ENCODE measurements at places on chromosomes 2 and 18.

DNA sequence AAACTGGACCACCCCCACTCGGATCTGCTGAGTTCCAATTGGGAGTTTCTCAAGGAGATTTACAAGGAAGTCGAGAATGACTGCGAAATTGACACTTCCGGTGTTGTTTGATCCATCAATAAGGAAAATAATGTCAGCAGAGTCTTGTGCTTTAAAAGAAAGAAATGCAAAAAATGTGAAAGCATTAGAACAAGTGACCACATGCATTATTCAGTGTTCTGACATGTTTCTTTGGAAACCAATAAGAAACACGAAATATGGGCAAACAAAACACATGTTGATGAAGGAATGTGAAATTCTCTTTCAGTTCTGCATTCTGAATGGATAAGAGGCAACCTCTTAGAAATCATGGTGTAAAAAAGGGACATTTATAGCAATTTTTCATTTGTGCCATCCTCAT lies 25.9 kb downstream of the COL6A3 start:
- no peak for DNase-seq

DNA sequence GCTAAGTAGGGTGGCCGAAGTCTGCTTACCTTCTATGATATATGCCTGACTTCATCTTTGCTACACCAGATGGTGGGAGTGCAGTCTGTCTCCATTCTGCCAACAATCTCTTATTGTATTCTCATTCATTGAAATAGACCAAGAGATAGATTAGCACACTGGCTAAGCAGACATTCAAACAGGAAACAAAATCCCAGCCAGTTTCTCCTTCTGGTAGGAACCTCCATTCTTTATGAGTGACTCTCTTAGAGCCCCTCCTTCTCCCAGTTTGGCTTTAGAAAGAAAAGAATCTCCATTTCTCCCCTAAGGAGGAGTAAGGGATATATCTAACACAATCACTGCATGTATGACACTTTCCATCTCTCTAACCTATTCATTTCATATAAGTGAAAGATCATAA lies 118.9 kb upstream of the COL5A2 start:
- no peak for DNase-seq

GRCh38 chr2:183543731-183544130 lies 419.5 kb downstream of the NUP35 start:
- no peak for DNase-seq

DNA sequence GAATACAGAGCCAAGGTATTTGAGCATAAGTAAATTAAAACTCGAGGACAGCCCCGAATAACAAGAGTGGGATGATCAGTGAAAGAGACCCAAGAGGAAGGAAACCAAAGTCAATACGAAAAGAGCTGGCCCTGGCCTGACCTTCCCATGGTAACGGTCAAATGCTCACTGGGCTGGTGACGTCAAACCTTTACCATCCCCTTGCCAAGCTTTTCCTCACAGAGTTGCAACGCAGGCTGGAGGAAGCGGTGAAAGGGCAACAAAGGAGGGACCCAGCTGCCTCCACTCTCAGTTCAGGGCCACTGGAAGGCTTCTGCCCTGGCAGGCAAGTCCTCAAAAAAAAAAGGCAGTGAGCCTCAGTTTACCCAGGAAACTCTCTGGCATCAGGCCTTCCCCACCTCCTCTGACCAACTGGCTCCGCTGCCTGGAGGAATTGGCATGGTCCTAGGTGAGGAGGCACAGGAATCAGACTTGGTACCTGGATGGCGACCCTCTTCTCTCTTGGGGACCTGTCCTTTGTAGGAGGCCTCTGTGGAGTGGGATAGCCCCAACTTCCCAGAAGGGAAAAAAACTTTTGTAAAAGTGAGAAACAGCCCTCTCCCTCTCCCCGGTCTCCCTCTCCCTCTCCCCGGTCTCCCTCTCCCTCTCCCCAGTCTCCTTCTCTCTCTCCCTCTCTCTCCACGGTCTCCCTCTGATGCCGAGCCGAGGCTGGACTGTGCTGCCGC lies 212.4 kb downstream of the ANAPC1 start:
- DNase-seq: no peak

DNA sequence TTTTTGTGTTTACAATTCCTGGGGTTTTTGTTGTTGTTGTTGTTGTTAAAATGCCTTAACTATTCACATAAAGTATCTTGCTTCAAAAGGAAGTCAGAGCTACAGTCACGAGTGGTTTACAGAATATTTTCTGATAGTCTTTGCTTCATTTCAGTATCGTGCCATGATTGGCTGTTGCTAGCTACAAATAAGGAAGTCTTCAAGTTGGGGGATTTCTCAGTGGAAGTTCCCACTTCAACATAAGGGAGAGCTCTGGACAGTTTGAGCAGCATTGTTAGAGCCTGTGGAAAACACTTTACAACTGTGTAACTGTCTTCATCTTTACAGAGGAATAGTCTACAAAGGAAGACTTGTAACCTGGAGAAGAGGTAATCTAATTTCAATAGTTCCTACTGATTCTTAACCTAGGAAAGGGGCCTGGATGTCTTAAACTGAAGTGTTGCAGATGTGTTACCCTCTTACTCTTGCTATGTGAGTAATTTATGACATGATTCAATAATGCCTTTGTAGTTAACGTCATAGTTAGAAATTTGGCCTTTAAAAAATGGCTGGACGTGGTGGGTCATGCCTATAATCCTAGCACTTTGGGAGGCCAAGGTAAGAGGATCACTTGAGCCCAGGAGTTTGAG lies 23.4 kb upstream of the TANK start:
- no peak for DNase-seq

- no peak for DNase-seq
These were observed 104.4 kb downstream of the DOCK10 start for GRCh38 chr2:224937887-224938286.

GRCh38 chr2:70806620-70807019 lies 13.8 kb downstream of the CLEC4F start:
- no peak for DNase-seq

DNA sequence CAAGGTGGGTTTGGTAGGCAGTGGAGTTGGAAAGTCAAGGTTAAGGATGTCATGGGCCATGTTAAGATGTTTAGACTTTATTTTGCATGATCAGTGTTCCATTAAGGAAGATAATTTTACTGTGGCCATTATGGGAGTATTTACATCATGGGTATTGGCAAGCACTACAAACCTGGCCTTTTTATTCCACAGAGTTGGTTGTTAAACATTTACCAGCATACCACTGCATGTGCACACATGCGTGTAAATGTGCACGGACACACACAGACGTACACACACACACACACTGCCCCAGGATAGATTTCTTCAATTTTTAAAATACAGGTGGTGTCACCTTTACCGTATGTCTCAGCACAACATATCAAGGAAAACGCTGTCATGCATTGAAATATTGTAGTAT lies 51.4 kb upstream of the ITGA6 start:
- DNase-seq: no peak

DNA sequence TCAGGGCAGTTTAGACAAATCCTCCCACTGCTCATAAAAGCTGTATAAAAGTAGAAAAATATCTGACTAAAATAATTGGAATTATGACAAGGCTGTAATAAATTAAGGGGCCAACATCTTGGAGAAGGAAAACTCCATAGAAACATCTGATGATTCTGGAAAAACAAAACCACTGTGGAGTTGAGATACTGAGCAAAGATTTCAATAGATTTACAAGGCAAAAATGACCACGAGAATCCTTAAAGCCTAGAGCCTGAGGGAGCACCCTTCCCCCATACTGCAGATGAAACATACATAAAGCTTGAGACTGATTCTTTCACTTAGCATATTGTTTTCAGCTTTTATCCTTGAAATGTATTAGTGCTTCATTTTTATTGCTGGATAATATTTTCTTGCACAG lies 286.4 kb upstream of the MMADHC start:
- no peak for DNase-seq

- no peak for DNase-seq
These were observed 49.5 kb upstream of the TBC1D8 start for GRCh38 chr2:101200676-101201075.

DNA sequence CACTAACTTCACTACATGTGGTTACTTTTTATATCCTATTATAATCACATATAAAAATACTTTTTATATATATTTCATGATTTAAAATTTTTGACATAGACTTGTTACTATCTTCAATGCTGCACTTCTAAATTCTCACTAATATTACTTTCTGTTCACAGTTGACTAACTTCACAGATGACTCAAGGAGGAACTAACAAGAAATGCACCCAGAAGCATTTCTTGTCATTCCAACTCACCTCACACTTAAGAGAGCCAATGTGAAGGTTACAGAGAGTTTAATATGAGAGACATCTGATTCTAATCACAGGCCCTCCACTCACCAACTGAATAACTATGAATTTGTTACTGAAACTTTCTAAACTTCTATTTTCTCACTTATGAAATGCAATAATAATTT lies 399.8 kb upstream of the SLC8A1 start:
- no peak for DNase-seq

- no peak for DNase-seq
These were observed 795 bp upstream of the SETBP1 start for GRCh38 chr18:44679914-44680272.

DNA sequence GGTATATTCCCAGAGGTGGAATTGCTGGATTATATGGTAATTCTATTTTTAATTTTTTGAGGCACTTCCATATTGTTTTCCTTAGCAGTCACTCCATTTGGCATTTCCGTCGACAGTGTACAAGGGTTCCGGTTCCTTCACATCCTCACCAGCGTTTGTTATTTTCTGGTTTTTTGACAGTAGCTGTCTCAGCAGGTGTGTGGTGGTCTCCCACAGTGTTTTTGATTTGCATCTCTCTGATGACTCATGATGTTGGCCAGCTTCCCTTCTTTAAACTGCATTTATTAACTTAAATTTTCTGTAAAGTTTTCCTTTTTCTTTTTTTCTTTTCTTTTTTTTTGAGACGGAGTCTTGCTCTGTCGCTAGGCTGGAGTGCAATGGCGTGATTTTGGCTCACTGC lies 19.7 kb downstream of the SH3BP4 start:
- DNase-seq: no peak

GRCh38 chr18:13446610-13447461 lies 228.3 kb downstream of the LDLRAD4 start:
- no peak for DNase-seq

- no peak for DNase-seq
These were observed 47.6 kb downstream of the PDE1A start for GRCh38 chr2:182379241-182379640.

DNA sequence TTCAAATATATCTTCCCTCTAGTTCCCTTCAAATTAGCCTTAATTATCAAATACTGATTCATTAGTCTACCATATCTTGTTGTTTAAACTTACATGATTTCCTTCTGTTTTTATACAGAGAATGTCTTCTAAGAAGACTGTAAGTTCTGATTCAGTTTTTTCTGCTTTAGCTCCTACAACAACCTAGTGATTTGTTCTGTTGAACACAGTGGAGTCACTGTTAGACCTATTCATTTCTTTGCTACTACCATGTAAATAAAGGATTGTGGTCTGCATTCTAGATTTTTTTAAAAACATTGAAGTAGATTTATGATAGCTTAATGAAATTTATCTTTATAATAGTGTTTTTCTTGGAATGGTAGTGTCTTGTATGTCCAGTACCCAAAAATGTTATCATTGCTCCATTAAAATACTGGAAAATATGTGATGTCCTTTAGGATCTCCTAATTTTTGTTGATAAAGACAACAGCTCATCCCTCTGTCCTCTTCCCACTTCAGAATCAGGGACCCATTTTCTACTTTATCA lies 146.4 kb downstream of the MBD5 start:
- no peak for DNase-seq

Data from right kidney (tissue), 9 donors.